Dorsolateral prefrontal cortex (tissue), 122 donors: ENCODE measurements at places on chromosomes 12 and 14. TPM values are rescaled to one million over a fixed set of nuclear protein-coding genes. Genes with fewer than 3 reads are reported as not detected.

LUM gene
- 0.29 TPM for total RNA-seq

IFNG gene
- total RNA-seq = not detected

CLEC14A gene
- total RNA-seq = 7.6 TPM

TNS2 gene
- 94.5 TPM for total RNA-seq

TBC1D30 gene
- total RNA-seq = 24.1 TPM

MMAB gene
- total RNA-seq = 32.4 TPM

BBS10 gene
- 13.4 TPM for total RNA-seq

AICDA gene
- not detected for total RNA-seq
